ENCODE measurements at places on chromosomes 6 and 20.

DNA sequence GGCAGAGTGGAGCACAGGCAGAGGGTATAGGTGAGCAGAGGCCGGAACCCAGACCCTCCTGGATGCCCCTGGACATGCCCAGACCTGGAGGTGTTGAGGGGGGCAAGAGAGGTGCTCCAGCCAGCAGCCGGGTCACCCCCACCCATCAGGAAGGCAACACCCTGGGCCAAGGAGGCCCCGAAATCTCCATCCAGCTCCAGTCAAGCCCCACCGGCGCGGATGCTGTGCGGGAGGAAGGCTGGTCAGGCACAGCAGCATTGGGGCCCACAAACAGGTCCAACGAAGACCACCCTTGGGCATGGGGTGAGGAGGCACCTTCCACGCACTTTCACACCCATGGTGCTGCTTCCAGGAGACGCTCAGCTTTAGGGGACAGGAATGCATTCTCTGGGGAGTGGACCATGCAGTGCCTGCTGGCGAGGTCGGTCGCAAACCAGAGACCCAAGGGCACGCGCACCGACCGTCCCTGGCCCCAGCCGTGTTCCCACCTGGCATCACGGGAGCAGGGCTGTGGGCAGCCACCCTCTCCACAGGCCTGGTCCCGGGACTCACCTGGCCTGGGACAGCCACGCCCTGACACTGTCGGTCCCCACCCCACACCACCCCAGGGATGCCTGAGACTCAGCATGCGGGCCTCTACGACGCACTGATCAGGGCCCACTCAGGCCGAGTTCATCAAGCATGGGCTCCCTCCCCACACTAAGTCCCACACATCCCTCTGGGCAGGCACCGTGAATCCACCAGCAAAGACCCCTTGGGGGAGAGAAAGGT, 43.6 kb upstream of the ZBP1 start:
- DNase-seq, result no peak

- DNase-seq, result no peak
Observed at GRCh38 chr20:64201653-64202052, 37.4 kb downstream of the MYT1 start.

DNA sequence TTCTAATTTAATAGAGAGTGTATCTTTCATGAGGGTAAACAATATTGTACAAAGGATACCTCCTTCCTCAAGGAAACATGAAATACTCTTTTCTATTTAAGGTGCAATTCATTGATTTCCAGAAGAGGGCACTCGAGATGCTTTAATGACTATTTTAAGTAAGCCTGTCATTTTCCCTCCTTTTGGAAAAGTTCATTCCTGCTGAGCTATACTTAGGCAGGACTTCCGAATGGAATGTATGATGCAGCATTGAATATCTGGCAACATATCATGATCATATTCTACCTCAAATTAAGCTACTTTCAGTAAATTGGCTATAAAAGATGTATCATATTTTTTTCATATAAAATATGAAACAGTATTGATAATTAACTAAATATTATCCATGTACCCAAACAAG, 5.0 kb downstream of the DST start:
- no peak for DNase-seq

- DNase-seq, result peak; percentile 39
Observed at GRCh38 chr6:43774776-43775534, 4.9 kb downstream of the VEGFA start.

- DNase-seq, result no peak
Observed at GRCh38 chr6:112296122-112296521, 41.8 kb upstream of the LAMA4 start.

GRCh38 chr20:16462711-16463110, 110.5 kb downstream of the KIF16B start:
- DNase-seq, result no peak

- no peak for DNase-seq
Observed at GRCh38 chr6:169212436-169212835, 41.2 kb downstream of the THBS2 start.

- DNase-seq, result no peak
Observed at GRCh38 chr6:161104966-161105365, 113.4 kb downstream of the MAP3K4 start.

GRCh38 chr20:39713076-39713840, 751.1 kb downstream of the DHX35 start:
- DNase-seq, result no peak

GRCh38 chr6:138576313-138576712, 77.0 kb upstream of the NHSL1 start:
- no peak for DNase-seq

DNA sequence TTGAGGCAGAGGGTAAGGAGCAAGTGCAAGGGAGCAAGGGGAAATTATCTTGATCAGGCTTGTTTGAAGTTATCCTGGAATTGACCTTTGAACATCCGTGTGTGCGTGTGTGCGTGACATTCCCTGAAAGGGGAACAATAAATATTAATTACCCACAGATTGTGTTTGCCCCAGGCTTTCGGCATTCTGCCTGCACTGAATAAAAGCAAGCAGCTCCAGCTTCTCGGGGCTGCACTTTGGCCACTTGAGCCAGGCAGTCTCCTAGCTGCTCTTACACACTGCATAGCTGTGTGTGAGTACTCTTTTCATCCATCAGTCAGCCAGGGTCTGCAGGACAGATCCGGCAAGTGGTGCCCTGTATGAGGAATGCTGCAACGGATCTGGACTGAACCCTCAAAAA, 107.7 kb upstream of the BTN3A2 start:
- no peak for DNase-seq

DNA sequence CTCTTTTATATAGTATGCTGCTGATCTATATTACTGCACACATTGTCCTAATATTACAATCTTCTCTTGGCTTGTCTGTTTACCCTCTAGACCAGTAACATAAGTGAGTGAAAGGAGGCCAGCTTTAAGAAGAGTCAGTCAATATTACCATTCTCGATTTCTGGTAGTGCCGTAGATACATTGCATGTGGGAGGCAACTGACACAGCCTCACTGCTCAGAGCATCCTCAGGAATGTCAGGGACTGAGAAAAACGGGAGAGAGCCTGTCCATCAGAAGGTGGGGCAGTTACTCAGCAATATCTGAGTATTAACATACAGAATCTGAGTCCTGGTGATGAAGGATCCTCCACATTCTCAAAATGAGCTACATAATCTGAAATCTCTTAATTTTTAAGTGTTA, 259.9 kb downstream of the GJA1 start:
- no peak for DNase-seq

DNA sequence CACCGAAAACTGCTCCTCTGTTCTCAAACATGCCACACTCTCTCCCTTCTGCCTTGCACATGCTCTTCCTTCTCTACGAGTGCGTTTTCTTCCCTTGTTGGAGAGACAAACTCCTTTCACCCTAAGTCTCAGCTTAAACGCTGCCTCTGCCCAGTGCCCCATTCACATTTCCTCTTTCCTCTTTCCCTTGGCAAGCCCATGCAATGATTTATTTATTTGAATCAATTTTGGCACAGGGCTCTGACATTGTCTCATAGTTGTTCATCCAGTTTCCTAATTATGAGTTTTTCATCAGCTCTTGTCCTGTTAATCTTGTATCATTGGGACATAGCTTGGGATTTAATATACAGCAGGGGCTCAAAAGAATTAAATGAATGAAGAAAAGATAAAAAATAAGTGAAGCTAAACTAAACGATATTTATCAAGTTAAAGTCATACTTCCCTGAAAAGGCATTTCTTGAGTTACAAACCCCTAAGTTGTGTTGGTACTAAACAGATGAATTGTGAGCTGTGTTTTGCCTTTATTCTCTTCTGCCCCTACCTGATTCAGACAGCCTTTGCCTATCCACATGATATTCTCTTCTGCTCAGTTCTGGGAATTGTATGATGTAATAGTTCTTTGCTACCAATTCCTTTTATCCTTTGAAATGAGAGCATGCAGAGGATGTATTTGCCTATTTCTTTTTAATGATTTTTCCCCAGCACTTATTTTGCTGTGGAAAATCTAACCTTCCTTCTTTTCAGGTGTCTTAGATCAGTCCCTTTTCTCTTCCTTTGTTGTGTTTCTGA, 704.4 kb downstream of the UTRN start:
- no peak for DNase-seq

DNA sequence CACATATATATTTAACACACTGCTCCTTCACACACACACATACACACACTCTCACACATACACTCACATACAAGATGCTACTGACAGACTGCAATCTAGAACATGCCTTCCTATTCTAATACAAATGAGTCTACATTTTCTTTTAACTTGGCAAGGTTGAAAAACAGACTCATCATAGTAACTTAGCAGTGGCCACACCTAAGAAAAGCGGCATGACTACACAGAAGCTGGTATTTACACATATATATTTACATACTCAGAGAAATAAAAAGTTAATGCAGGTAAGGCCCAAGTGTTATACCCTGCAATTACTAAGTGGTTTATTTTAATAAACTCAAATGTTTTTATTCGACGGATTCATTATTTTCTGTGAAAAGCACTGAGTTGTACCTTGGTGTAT, 209.3 kb downstream of the FOXC1 start:
- DNase-seq, result no peak

- no peak for DNase-seq
Observed at GRCh38 chr6:90687775-90688380, 101.0 kb upstream of the MAP3K7 start.

GRCh38 chr6:145531032-145531431, 204.3 kb downstream of the EPM2A start:
- no peak for DNase-seq

GRCh38 chr6:32963866-32964265, 4.5 kb upstream of the BRD2 start:
- no peak for DNase-seq

DNA sequence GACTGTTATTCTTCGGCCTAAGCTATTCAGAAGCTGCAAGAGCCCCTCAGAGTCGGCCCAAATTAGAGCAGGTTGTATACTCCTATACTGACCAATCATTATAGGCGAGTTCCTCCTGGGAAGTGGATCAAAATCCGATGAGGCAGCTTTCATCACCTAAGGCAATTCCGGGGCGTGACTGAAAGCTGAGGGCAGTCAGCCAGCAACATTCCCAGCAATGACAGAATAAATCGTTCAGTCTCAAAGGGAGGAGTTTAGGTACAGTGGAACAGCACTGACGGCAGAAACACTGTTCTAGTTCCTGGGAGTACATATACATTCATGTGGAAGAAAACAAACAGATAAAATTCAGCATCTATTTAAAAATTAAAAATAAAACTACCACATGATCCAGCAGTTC, 10.8 kb downstream of the HLA-DQB2 start:
- no peak for DNase-seq

- DNase-seq, result no peak
Observed at GRCh38 chr6:89690944-89691324, 52.4 kb upstream of the LYRM2 start.

GRCh38 chr6:1798303-1798964, 188.7 kb downstream of the FOXC1 start:
- no peak for DNase-seq

- no peak for DNase-seq
Observed at GRCh38 chr20:31410011-31410410, 4.0 kb upstream of the DEFB121 start.

- no peak for DNase-seq
Observed at GRCh38 chr6:166611631-166612030, 15.4 kb downstream of the RPS6KA2 start.

- peak; percentile 71 for DNase-seq
Observed at GRCh38 chr6:30556906-30557682, at the start of gene PRR3. Gene PRR3, plus strand, starts transcription at chr6:30557295. Its CDS starts 50 bp downstream, at chr6:30557345.

DNA sequence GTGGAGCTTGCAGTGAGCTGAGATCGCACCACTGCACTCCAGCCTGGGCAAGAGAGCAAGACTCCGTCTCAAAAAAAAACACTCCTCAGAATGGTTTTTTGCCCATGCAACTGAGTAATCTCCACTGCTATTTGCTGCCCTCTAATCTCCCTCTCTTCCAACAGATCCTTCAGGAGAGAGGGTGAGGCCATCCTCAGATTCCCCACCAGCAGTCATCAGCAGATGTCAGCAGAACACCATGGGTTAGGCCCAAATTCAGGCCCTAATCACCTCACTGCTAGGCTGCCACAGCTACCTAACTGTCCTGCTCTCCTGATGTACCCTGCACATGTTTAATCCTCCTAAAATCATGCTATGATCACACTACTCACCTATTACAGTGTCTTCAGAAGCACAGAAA, 63.2 kb upstream of the BEND6 start:
- DNase-seq, result no peak

GRCh38 chr6:20777801-20778200, 243.5 kb downstream of the CDKAL1 start:
- no peak for DNase-seq

DNA sequence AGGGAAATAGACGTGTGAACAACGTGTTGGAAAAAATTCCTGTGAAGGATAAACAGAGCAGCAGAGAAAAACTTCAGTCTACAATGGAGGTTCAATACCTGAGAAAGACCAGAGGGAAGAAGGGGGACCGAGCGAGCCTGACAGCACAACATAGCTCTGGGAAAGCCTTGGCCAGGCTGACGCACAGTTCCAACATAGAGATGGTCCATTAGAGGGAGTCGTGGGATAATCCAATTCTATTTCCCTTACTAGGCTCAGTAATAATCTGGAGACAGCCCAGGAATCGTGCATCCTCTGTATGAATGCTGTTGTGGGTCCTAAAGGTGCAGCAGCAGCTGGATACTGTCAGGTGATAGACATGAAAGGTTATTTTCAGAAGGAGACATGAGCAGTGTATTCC, 370.8 kb upstream of the BTBD3 start:
- no peak for DNase-seq

DNA sequence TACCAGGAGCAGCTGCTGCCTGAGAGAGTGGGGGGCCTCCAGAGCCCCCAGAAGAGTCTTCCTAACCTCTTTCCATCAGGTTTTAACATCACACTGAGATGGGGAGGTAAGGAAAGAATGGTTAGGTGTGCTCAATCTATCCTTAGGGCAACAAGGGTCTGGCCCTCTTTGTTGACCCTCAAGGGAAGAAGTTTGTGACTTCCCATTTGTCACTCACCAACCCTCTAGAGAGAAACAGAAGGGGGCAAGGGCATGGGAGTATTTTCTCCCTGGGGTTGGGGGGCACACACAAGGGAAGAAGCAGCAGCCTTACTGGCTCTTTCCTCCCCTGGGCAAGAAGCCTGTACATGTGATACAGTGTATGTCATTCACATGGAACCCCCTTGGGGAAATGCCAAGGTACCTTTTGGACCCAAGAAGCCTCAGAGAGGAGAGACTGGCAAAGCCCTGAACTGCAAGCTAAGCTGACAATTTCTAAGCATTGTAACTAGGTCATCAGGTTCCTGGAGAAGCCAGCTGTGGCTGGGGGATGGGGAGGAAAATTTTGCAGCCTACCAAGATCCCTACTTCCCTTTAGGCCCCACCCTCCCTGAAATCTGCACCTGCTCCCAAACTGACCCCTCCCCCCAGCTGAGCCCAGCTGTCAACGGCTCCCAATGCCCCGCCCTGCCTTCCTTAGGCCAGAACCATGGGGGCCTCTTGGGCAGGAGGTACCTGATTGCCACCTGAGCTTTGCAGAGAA, 14.5 kb downstream of the BCL2L1 start:
- DNase-seq, result no peak

- no peak for DNase-seq
Observed at GRCh38 chr20:17857639-17858449, 110.8 kb downstream of the SNX5 start.

- no peak for DNase-seq
Observed at GRCh38 chr6:155143029-155143577, 120.7 kb upstream of the CLDN20 start.

Measured in activated CD4-positive, alpha-beta T cell treated with anti-CD3 and anti-CD28 coated beads for 1 hour (primary cell).